ENCODE measurements at places on chromosomes 11 and 22.

DNA sequence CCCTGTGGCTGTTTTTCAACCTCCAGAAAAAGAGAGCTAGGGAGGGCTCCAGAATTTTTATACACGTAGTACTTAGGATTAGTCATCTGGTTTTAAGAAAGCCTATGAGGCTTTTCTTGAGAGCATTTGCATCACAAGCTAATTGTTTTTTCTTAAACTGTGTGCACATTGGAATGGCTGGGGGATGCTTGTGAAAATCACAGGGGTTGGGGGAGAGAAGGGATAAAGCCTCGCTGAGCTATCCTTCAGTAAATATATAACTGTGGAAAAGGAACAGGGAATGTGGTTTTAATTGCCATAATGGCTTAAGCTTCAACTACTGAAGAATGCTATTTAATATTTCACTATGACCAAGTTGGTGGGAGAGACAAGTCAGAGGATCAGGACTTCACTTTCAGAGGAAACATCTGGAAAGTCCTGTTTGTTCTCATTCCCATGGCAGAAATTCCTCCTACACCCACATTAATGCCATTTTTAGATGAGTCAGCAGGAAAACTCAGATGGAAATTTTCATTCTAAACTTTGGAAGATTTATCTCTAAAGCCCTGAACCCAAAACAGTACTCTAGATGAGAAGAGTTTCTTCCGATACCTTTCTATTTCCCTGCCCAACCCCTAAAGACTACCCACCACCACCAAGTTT, 591.3 kb downstream of the LRRC4C start:
- DNase-seq, result no peak

GRCh38 chr11:2277008-2277346, 6.6 kb upstream of the ASCL2 start:
- DNase-seq, result no peak

- peak; percentile 67 for DNase-seq
Observed at GRCh38 chr11:112113539-112114457, 27.1 kb downstream of the SDHD start.

GRCh38 chr11:70574725-70575347, 176.5 kb downstream of the CTTN start:
- DNase-seq, result no peak

DNA sequence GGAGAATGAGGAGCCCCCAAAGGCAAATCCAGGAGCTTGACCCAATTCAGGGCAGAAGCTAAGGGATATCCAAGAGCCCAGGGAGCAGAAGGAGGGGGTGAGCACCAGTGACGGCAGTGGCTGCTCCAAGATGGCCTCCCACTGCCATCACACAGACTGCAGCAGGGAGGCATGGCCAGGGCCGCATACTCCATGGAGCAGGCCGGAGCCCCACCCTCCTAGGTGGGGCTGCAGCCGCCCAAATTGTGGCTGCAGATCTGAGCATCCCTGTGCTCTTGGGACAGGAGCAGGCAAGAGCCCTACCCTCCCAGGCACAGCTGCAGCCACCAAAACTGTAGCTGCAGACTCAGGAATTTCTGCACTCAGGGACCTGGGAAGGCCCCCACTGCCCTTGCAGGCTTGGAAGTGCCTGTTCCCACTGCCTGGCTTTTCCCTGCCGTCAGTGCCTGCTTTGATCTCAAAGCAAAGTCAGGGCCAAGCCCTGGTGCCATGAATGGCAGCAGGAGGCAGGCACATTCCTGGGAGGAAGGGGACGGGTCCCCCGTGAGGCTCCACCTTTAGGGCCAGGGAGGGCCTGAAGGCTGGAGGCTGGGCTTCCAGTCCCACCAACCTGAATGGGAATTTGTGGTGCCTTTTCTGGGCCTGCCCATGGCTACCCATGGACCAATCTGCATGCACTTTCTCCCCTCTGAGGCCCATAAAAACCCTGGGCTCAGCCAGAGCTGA, 10.3 kb upstream of the WNT7B start:
- DNase-seq, result no peak

DNA sequence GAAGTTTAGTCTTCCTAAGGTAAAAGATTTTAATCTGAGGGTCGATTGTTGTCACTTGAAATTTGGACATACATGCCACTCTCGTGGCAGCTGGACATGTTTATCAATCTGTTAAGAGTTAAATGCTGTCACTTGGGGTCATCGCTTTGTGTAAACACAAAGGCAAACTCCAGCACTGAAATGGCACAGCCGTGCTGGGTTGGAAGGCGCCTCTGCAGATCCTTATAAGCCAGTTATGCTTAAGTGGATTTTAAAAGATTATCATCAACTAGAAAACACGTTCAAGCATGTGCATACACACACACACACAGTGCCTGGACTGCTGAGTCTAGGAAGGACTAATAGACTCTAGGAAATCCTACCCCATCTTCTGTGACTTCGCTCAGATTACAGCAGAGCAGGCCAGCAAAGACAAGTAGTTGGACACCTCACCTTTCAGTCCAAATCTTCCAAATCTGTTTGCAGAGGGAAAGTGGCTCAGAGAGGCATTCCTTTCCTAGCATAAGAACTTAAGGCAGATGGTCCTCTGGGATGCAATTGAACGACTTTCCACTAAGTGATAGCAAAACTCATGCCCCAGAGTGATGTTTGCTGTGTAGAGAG, 83.7 kb downstream of the CACNG2 start:
- no peak for DNase-seq

- no peak for DNase-seq
Observed at GRCh38 chr22:31637447-31637890, 24.5 kb downstream of the PISD start.

DNA sequence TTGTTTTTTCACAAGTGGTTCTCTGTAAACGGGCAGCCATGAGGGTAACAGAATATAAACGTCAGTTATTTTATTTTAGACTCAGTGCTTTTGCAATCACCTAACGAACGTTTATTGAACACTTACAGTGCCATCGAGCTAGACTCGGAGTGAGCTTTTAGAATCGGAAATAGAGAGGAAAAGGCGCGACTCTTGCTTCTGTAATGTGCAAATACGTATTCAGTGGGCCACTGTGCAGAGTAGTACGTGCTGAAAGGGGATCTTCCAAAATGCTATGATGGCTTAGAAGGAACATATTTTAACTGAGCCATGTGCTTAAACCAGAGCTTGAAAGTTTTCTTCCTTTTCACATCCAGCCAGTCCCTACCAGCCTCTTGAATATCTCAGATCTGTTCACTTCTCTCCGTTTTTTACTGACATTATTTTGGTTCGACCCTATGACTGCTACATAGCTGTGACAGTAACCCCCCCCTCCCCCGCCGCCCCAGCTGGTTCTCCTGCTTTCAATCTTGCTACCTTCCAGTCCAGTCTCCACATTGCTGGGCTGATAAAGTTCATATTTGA, 468 bp downstream of the DDIAS start:
- DNase-seq, result no peak

GRCh38 chr11:83219095-83219494, 25.6 kb downstream of the ANKRD42 start:
- no peak for DNase-seq

GRCh38 chr11:6391537-6392134, 1.4 kb downstream of the SMPD1 start:
- no peak for DNase-seq

DNA sequence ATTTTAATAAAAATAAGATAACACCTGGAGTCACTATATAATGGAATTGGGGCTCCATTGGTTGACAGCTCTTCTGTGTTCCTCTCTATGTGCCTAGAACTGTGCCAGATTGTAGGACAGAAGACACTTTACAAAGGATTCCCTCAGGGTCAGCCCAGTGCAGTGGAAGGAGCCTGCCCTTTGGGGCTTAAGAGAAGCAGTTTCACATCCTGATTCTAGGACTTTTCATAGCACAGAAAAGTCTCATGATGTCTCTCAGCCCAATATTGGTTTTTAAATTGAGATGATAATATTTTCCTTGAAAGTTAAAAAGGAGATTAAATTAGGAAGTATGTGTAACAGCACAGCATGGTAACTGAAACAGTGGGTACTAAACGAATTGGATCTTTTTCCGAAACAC, 7.1 kb downstream of the PLAAT4 start:
- no peak for DNase-seq

DNA sequence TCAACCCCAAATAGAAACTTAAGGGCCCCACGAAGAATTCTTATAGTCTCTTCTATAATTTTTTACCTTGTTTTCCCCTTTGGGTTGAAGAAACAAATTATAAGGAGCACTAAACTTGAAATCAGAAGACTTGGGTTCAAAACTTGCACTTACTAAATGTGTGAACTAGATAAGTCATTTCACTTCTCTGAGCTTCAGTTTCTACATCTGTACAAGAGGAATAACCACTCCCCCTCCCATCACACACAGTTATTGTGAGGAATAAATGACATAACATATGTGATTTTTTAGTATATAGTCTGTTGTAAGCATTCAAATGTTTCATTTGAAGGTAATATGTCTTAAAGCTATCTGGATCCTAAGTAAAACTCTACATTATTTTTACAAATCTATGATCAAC, 78.8 kb downstream of the LIF start:
- no peak for DNase-seq

DNA sequence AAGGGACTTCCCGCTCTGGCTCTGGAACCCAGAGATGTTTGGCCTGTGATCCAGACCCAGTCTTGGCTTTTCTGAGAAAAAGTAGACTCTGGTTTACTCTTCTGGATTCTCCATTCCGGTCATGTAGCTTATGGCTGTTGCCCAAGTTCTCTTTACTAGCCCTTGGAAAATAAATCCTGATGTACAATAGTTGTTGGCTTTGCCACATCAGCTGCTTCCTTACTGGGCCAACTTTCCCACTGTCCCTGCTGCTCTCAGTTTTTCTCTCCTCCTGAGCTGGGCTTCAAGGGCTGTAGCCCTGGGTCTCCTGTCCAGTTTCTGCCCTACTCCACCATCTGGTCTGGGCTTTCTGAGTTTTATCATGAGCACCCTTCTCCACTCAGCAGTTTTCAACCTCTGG, 12.5 kb downstream of the PATZ1 start:
- no peak for DNase-seq

DNA sequence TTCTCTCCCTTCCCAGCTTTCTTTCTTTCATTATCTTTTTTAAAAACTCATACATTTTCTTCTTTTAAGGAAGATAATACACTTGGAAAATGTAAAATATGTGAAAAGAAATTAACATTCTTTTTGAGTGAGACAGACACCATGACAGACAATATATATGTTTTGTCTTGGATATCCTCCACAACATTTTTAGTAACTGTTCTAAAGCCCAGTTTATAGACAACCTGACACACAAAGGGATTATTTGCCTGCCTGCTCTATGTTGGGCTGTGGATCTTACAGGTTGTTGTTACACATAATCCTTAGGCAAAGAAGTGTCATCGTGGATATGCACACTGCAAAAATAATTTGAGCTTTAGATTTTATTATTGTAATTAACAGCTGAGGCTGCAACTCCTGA, 301.4 kb upstream of the PDGFD start:
- DNase-seq, result no peak

DNA sequence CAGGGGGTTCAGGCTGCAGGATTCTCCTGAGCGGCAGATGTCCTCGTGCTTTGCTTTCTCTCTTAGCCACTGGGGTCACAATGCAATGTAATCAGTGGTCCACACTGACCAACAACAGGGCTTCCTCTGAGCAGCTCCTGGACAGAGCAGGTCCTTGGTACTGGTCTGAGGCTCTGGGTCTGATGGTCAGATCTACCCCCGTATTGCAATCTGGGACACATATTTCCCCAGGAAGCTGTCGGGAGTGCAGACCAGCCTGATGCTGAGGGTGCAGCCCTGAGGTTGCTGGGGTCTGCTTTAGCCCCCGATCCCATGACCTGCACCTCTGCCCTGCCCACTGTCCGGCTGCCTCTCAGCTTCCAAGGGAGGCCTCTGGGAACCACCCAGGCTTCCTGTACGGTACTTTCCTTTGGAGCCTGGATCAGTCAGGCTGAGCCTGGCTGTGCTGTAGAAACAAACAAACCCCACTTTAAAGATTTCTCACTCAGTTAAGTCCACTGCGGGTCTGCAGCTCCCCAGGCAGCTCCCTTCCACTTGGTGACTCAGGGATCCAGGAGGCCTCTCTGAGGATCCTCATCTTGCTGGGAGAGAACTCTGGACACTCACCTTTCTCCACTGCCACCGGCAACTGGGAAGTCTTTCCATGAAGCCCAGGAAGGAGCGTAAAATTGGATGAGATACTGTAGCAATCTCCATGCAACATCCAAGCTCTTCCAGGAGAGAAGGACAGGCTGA, 1046.6 kb downstream of the TBC1D22A start:
- no peak for DNase-seq

DNA sequence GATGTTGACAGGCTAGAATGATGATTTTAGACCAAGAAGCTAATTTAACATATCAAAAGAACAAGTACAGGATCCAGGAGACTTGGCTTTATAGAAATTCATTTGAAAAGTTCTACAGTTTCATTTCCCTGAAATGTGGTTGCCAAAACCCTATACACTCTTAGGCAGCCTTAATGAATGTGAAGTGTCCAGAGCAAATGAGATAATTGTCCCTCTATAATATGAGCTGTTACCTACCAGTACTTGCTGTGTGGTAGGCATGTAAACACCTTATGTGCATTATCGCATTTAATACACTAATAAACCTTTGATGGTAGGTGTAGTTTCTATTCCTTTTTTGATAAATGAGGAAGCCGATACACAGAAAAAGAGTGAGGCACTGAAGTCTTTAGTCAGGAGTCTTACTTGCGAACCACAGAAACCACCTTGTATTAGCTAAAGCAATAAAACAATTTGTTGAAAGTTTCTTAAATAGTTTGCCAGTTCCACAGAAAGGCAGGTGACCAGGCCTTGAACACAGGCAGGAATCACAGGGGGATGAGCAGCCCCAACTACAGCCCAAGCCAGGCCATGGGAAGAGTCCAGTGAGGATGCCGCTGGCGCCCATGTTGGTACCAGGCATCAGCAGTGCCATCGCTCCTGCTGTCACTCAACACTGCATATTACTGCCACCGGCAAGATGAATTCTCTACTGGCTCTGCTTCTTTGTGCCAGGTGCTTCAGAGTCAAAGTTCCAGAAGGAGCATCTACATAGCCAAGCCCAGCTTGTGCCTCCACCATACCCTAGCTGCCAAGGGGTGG, 81.7 kb downstream of the SWAP70 start:
- no peak for DNase-seq

DNA sequence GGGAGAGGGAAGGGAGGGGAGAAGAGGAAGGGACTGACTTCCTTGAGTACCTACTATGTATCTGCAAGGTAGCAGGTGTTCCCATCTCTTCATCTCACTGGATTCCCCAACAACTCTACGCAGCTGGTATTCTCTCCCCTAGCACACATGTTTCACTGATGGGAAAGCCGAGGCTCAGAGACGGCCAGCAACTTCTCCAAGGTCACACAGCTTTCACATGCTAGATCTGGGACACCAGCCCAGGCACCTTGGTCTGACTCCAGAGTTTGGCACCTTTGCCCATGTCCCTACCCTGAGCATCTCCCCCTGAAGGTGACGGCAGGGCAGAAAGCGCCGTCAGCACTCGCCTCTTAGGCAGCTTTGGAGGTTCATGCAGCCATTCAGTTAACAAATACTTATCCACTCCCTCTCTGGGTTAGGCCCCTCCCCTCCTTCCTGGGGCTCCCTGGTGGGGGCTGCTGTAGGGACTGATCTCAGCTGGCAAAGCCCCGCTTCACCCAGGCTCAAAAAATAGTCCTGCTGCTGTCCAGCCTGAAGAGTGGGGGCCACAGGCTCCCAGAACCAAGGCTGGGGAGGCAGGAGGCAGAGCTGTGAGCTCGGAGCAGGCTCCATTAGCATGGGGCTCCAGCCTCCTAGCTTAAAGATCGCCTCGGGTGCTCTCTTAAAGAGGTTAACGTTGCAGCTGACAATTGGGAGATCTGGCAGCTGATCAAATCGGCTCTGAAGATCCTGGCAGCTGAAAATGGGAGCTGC, 79.4 kb downstream of the IGLL1 start:
- no peak for DNase-seq
